Right atrium auricular region (tissue), 2 donors: ENCODE measurements at places on chromosomes 2 and 18. TPM values are rescaled to one million over a fixed set of nuclear protein-coding genes. Genes with fewer than 3 reads are reported as not detected.

BMP10 gene
- total RNA-seq = 5,642 TPM

DNA sequence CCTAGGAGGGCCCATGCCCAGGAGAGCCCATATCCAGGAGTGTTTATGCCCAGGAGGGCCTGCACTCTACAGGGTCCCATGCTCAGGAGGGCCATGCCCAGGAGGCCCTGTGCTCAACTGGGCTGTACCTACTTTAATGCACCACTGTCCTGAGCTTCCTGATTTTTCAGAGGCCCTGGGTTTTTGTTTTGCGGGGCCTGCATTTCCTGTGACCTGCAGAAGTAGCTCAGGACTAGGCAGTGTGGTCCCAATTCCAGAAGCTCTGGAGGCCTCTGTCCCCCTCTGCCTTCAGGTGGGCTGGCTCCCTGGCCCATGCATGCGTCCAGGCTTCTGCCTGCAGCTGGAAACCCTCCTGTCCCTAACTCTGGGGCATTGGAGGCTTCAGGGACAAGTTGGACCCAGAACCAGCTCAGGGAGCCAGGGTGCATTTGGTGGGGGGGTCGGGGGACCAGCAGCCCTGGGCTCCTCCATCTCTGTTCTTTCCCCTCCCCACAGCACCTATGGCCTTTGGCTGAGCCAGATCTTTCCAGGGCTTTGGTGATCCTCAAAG lies 10.8 kb downstream of the GPR35 start:
- no peaks in the 10 kb centered on the region for H3K4me1 ChIP-seq
- no peak for DNase-seq
- no peaks in the 10 kb centered on the region for H3K27me3 ChIP-seq
- no peak overlapping the region for H3K27ac ChIP-seq
- no peak overlapping the region for H3K4me3 ChIP-seq

CHPF gene
- total RNA-seq = 206 TPM

GRCh38 chr2:211760103-211760502 lies 778.5 kb downstream of the ERBB4 start:
- no peaks in the 10 kb centered on the region for H3K4me1 ChIP-seq
- DNase-seq = no peak
- no peak overlapping the region for H3K4me3 ChIP-seq
- H3K27ac ChIP-seq = no peak overlapping the region
- H3K36me3 ChIP-seq = no peaks in the 10 kb centered on the region

TUBA4B gene
- total RNA-seq = not detected
